ENCODE measurements at places on chromosomes 13 and 19.

DNA sequence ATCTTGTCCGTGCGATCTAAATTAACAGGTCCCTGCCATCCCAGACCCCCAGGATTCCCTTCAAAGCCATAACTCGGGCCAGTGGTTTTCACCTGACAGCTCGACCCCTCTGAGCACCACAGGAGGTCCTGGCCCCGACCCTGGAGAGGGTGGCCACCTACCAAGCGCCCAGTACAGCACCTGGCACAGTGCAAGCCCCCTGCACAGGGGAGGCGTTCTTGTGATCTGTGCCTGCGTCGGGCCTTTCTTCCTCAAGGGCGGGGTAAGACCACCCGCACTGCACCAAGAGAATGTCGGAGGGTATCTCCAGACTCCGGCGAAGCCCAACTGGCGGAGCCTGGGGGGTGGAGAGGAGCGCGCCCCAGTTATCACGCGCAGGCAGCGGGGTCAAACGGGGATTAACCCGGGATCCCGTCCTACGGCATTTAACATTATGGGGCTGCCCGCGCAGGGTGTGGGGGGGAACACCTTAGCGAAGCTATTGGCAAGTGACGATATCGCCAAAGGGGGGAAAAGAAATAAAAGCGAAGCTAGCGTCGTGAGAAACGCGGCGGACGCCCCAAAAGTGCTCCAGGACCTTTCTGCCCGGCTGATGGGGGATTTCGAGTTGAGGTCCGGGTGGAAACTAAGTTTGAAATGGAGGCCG is 1.3 kb upstream of the HNRNPL start:
- DNase-seq, result peak; percentile 23

- DNase-seq, result no peak
Observed at GRCh38 chr19:1244693-1245451, 3.3 kb downstream of the ATP5F1D start.

DNA sequence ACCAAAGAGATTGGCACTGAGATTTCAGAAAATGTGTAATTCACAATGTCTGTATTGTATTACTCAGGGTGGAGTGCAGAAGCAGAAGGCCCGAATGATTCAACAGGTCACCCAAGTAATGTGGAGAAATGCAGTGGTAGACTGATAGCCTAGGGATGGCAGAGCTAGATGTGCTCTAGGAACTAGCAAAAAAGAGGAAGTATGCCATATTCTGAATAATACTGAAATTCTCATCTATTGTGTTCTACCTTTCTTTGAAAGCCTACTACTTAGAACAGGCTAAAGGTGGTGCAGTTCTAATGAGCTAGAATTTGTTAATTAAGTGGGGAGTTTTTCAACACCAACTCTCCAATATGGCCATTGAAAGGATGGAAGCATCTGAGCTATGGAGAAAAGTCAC is 1449.8 kb upstream of the MIR17HG start:
- no peak for DNase-seq

DNA sequence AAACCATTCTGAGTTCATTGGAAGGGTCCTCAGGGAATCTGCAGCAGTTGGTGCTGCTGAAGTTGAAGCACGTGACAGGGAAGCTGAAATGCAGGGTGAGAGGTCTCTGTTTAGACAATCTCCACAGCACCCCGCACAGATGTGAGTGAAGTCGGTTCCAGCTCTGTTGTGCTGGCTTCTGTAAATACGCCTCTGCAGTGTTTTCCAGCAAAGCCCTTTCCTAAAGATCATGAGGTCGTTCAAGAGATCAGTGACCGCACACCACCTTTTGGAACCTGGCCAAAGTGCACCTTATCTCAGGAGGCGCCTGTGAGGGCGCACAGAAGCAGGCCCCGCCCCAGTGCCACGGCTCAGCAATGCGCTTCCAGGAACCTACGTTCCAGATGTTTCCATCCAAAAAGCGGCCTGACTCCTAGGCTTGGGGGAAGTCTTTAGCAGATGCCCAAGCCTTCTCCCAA is 10.8 kb downstream of the CUL4A start:
- no peak for DNase-seq

GRCh38 chr13:78562237-78562889 is 41.0 kb downstream of the POU4F1 start:
- DNase-seq, result no peak

DNA sequence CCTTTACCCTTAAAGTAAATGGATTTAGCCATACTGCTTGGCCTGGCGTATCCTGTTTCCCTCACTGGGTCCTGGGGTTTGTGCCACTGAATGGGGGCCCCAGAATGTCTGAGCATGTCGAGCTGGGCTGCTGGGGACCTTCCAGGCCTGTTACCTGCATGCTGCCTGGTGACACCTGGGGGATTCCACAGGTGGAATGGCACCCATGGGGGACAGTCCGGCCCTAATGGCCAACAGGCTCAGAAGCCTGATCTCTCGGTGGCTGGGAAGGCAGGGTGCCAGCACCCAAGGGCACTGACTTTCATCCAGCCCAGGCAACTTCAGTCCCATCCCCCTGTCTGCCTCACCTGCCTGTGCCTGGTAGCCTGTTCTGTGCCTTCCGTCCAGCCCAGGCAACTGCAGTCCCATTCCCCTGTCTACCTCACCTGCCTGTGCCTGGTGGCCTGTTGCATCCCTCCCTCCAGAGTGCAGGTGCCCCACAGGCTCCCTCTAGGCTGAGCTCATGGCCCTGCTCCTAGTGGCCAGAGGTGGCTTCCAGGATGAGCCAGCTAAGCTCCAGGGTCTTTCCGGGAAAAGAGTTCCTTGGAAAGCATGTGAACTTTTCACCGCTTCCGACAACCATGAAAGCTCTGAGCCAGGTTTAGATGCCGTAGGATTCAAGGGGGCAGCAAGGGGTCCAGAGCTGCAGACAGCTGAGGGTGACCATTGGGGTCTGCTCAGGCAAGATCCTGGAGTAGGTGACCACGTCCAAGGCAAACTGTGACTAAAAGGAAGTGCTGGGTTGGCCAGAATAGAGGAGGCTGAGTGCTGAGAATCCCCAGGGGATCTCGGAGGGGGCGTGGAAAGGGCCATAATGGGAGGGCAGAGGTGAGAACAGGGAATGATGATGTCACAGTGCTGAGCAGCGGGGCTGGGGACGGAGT is 30.3 kb upstream of the ZNF492 start:
- DNase-seq, result no peak

- DNase-seq, result no peak
Observed at GRCh38 chr13:112447306-112447705, 71.2 kb downstream of the SPACA7 start.

DNA sequence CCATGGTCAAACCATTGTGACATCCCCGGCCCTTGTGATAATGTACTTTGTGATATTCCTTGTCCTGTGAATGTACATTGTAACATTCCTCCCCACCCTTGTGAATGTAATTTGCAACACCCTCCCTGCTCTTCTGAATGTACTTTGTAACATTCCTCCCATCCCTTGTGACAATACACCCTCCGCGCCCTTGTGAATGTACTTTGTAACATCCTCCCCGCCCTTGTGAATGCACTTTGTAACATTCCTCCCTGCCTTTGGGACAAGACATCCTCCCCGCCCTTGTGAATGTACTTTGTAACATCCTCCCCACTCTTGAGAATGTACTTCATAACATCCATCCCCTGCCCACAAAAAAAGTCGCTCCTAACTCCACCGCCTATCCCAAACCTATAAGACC is 17.1 kb downstream of the ZNF846 start:
- DNase-seq, result no peak

DNA sequence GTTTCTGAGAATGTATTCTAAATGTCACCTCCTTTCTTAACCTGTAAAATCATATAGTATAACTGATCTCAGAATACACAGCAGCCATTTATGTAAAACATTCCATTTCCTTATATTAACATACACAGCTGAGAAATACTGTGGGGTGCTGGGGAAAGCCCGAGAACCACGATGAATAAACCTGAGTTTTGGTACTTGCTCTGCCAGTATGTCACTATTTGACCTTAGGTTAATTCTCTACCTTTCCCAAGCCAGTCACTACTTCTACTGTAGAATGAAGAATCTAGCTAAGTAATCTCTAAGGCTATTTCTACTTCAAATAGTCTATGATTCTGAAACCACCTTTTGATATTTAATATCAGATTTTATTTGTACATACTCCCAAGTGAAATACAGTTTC is 173.7 kb downstream of the TBC1D4 start:
- no peak for DNase-seq

DNA sequence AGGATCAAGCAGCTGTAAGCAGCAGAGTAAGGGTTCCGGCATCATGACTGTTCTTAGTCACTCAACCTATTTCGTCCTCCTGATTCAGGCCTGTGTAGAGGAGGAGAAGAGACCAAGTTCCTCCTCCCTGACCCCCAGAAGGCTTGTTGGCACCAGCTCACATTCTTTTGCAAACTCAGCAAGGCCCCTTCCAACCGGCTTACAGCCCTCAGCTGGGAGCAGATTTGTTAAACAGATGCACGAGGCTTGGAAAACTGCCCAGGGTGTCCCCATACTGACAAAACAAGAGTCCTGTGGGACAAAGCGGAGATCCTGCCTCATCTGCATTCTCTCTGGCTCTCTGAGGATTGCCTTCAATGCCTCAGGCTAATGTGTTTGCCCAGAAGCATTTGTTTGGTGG is 113.2 kb upstream of the SOX21 start:
- DNase-seq, result no peak

DNA sequence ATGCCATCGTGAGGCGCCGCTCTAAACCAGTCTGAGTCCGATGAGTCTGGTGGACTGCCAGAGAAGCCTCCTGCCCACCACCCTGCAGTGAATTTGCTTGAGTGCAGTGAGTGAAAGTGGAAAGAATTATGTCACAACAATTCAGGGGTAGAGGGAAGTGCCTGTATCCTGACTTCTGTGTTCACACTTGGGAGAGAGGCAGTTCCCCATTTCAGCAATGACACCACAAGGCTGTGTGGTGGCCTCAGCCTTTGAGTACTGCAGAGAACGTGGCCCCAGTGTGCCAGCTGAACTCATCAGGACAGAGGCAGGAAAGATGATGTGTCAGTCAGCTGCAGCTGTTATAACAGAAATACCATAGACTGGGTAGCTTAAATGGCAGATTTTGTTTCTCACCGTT is 155.6 kb downstream of the COG6 start:
- no peak for DNase-seq

DNA sequence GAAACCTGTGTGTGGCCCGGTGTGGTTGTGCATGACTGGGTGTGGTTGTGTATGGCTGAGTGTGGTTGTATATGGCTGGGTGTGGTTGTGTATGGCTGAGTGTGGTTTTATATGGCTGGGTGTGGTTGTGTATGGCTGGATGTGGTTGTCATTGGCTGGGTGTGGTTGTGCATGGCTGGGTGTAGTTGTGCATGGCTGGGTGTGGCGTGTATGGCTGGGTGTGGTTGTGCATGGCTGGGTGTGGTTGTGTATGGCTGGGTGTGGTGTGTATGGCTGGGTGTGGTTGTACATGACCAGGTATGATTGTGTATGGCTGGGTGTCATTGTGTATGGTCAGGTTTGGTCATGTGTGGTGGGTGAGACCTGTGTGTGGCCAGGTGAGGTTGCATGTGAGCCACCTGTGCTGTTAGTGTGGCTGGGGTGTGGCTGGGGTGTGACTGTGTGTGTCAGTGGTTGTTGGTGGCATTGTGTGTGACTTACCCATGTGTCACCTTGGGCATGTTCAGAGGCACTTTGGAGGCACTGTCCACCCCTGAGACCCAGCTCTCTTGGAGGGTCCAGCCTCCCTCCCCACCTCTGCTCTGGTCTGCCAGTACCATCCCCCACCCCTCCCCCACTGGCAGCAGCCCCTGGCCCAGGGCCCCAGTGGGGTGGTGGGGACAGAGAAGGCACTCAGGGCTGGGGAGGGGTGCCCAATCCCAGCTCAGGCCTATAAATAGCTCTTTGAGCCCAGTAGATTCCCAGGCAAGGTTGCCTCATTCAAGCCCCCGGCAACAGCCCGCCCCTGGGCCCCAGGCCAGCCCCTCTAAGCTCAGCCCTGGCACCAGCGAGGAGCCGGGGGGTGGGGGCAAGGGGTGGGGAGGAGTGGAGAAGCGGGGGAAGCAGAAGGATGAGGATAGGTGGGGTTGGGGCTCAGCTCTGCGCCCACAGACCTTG is 3.9 kb upstream of the NCAN start:
- DNase-seq, result no peak

DNA sequence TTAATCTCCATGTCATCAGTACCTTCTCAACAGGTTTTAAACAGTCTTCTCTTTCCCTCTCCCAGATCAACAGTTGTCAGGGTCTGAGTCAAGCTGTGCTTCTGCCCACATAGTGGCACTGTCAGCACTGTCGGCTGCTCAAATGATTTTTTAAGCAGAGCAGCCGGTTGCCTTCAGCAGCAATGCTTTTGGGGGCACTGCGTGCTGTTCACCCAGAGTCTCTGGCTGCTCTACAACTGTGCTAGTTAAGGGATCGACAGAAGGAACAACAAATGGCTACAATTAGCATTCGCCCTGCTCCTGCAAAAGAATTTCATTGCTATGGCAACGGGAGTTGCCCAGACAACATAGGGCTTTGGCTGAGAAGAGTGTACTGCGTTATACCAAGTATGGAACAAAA is 412.9 kb downstream of the DIAPH3 start:
- DNase-seq, result no peak

- no peak for DNase-seq
Observed at GRCh38 chr13:80340651-80341100, 250 bp downstream of the SPRY2 start.

DNA sequence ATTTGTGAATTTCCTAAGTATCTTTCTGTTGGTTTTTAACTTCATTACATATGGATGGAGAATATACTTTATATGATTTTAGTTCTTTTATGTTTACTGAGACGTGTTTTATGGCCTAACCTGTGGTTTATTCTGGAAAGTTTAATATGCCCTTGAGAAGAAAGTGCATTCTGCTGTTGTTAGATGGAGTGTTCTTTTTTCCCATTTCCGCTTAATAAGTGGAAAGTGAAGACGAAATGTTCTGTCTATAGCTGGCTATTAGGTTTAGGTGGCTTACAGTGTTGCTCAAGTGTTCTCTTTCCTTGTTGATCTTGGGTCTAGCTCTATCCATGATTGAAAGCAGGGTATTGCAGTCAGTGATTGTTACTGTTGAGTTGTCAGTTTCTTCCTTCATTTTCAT is 17.2 kb upstream of the TIMM50 start:
- no peak for DNase-seq

DNA sequence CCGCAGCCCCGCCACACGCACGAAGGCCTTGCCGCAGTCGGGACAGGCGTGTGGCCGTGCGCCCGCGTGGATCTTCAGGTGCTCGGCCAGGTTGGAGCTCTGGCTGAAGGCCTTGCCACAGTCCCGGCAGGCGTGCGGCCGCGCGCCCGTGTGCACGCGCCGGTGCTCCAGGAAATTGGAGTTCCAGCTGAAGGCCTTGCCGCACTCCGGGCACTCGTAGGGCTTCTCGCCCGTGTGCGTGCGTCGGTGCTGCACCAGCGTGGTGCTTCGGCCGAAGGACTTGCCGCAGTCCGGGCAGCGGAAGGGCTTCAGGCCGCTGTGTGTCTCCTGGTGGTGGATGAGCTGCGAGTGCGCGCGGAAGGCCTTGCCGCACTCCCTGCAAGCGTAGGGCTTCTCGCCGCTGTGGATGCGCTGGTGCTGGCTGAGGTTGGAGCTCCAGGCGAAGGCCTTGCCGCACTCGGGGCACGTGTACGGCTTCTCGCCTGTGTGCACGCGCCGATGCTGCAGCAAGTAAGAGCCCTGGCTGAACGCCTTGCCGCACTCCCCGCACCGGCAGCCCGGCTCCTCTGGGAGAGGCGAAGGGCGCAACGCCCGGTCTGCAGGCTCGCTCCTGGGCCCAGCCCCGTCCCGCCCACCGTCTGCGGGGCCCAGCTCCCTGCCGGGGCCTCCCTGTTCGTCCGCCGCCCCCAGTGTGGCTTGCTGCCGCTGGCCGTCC is 3.6 kb upstream of the A1BG start:
- DNase-seq, result no peak

GRCh38 chr13:81051873-81052272 is 710.9 kb upstream of the SPRY2 start:
- no peak for DNase-seq
